GDM1 (cell line): ENCODE measurements at places on chromosomes 5 and 9.

DNA sequence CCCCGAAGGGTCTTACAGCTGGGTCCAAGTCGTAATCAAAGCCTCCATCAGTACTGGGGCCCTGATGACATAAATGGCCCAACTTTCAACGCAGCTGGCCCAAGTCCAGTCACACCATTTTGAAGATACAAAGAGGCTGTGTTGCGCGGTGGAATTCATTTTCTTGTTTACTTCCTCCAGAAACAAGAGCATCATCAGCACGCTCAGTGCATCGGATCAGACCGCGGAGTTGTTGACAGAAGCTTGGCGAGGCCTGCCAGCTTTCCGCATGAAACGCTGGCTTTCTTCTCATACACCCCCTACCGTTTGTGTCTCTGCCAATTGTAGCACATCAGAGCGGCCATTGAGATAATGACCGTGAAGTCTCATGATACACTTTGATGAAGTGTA is 101.7 kb upstream of the SPATA31D4 start:
- no peak for DNase-seq

DNA sequence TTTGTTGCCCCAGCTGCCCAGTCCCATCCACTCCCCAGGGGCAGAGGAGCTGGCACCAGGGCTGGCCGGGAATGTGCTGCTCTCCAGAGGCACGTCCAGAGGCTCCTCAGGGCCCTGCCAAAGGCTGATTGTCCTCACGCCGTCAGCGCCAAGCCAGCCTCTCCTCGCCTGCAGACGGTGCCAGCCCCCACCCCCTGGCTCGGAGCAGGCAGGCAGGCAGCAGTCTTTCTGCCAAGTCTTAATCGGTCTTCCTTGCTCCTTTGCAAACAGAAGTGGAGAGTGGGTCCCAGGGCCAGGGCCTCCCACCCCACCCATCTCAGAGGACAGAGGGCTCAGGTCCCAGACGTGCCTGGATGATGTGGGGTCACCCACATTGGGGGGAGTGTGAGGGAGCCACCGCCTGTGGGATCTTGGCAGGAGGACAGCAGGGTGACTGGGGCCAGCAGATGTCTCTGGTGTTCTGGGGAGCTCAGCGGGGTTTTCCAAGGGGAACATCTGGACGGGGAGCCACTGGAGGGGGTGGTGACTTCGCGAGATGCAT is 36.3 kb downstream of the FAM163B start:
- no peak for DNase-seq

DNA sequence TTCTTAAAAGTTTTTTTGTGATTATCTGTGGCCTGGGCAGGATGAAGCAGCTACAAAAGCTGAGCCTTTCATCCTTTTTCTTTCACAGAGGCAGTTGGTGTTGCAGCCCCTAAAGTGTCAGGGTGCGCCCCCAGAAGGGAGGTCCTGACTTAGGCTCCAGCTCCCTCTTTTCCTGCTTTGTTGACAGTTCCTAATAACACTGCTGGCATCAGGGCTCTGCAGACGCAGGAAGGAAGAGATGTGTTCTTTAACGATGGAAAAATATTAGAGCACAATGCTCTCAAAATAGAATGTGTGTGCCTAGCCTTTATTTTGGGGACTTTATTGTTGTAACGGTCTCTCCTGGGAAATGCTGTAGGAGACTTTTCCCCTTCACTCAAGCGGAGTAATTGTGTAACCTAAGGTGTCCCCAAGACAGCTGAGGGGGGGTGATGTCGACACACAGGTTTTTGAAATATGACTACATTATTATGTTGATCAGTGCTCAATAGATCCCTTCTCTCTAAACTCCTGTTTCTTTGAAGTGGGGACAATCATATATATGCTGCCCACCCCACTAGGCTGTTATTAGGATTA is 135.6 kb downstream of the SEMA6A start:
- no peak for DNase-seq

GRCh38 chr9:109994141-109994540 is 213.8 kb downstream of the C9orf152 start:
- no peak for DNase-seq

- no peak for DNase-seq
Measured at GRCh38 chr5:144467792-144468191, 297.1 kb downstream of the KCTD16 start.

GRCh38 chr9:98686961-98687855 is 21.5 kb downstream of the GABBR2 start:
- peak; percentile 27 for DNase-seq

- DNase-seq: no peak
Measured at GRCh38 chr9:13677801-13678200, 398.3 kb upstream of the MPDZ start.

- no peak for DNase-seq
Measured at GRCh38 chr9:128657796-128658195, 1.1 kb upstream of the DYNC2I2 start.

DNA sequence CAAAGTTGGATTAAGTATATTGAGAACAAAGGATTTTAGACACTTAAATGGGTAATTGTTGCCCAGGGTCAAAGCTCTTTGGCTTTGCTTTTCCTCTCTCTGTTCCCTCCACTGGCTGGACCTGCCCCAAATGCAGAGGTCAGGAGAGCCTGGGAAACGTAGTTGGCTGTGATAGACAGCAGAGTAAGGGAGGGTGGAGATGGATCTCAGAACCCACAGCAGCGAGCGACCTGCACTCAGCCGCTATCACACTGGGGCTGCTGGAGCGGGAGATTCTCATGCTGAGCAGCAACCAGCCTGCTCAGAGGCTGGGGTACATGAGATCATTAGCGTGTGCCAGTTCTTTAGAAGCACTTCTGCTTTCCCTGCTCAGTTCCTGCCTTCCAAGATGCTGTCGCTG is 71.8 kb upstream of the TTC23L start:
- no peak for DNase-seq

DNA sequence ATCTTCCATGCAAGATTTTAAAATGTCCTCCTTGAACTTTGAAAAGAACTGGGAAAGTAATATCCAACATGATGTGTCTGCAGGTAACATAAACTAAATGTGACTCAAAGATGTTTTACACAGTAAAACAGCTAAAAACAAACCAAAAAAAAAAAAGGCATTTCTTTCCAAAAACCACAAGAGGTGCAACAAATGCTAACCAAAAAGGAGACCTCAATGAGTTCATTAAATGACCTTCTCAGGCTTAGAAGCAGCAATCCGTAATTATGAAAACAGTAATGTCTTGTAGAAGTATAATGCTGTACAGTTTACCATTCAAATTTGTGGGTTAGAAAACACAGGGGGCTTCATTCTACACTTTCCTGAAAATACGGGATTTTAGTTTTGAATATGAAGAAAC is 2.5 kb downstream of the RNF145 start:
- no peak for DNase-seq

DNA sequence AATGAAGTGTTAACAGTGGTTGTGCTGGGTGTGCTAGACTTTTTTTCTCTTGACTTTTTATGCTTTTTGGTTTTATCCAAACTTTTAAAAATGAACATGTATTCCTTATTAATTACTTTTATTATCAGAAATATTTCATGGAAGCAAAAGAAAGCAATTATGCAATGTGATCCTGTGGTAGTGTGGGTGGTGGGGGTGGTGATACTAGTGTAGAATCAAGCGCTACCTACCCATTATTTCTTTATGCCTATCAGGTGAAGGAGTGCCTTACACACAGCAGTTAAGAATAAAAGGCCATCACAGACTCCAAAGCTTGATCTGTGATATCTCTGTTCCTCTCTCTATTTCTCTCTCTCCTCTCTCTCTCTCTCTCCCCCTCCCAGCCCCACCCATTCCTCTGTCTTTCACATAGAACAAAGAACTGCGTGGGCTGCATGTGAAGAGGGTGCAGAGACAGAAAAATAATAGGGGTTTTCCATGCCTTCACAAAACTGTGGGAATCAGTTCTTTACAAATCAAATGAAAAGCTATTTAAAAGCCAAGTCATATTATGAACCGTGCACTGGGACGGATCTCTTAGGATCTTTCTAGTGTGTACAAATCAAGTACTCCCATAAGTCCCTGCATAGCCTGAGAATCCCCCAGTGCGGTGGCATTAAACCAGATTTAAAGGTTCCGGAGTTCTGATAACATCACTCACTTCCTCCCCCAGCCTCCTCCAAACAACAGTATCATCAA is 351.2 kb downstream of the RAB3C start:
- no peak for DNase-seq

GRCh38 chr9:89603767-89604665 is 796 bp upstream of the GADD45G start:
- no peak for DNase-seq

DNA sequence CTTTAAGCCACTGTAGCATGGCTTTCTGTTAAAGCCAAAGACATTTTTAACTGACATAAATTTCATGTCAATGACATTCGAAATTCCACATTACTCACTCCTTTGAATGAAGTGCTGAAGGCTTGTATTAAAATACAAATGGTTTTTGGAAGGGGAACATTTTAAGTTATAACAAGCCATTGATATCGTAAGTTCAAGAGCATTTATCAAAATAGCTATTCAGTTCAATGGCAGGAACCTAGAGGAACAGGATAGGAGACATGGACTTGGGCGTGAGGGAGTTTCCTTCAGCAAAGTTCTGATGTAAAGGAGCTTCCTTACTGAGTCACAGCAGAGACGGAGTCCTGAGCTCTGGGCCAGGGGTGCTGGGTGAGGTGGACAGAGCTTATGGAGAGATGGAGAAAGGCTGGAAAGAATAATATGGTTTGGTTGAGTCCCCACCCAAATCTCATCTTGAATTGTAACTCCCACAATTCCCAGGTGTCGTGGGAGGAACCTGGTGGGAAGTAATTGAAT is 631.8 kb downstream of the BNC2 start:
- no peak for DNase-seq

GRCh38 chr5:68968429-68968828 is 125.4 kb upstream of the SLC30A5 start:
- no peak for DNase-seq

DNA sequence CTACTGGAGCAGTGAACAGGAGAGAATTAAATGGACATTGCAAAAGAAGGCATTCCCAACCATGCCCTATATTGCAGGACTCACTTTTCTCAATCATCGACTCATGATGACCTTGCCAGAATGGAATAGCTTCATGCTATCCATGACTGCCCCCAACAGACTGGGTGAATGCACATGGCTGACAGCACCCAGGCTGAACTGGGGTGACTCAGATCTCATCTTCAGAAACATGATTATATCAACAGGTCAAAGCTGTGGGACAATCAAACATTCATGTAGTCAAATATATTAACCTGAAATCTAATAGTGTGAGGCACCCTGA is 34.7 kb upstream of the MIER3 start:
- DNase-seq: no peak

GRCh38 chr5:151084363-151084762 is 3.5 kb upstream of the TNIP1 start:
- no peak for DNase-seq

GRCh38 chr9:90834828-90835595 is 33.4 kb downstream of the SYK start:
- DNase-seq: no peak
